ENCODE measurements at places on chromosomes 7 and 10.

GRCh38 chr7:142960955-142961512, 1.1 kb downstream of the KEL start:
- DNase-seq = peak; percentile 23

DNA sequence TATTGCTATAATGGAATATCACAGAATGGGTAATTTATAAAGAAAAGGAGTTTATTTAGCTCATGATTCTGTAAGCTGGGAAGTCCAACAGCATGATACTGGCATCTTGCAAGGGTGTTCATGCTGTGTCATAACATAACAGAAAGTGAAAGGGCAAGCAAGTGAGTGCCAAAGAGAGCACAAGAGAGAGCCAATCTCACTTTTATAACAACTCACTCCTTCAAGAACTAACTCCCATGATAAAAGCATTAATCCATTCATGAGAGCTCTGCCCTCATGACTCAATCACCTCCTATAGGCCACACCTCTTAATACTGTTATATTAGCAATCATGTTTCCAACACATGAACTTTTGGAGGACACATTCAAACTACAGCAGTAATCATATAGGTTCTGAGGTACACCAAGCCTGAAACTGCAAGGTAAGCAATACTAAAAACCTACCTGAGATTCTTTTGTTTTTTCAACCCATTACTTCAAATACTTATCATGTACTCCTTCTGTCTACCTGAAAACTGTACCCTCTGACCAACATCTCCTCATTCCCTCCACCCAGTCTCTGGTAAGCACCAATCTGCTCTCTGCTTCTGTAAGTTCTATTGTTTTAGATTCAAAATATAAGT, 219.7 kb downstream of the MTERF1 start:
- no peak for DNase-seq

GRCh38 chr7:136654406-136654805, 214.0 kb upstream of the CHRM2 start:
- no peak for DNase-seq

DNA sequence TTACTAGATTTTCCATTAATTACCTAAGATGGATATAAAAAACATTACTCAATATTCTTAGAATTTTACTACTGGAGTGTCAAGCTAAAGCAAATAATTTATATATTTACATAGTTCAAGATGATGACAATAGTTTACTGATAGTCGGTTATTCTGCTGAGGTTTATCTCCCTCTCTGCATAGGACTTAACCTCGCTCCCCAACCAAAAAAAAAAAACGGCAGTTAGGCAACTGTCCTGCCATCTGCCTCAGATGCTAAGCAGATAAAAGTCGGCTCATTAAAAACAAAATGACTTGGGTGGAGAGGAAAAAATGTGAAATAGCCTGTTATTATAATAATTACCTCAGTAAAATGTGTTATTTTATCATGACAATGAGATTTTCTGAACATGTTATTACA, 14.0 kb upstream of the ITGB8 start:
- no peak for DNase-seq

GRCh38 chr10:119619215-119619614, 22.5 kb upstream of the TIAL1 start:
- no peak for DNase-seq

GRCh38 chr10:107487284-107487683, 322.8 kb upstream of the SORCS1 start:
- DNase-seq = no peak

DNA sequence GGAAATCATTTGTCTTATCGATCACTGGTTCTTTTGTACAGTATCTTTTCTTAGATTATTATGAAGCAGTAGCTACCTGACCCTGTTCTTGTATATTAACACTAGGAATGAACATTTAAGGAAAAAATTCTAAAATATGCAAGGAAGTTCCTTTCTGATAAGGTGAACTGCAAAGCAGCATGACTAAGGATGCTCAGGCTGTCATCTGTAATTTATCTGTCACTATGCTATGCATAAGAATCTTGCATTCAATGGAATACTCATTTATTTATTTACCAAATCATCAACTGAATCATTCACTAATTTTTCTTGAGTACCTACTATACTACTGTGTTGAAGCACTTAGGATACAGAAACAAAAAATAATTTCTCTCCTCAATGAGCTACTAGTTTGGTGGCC, 5.8 kb downstream of the GSDME start:
- no peak for DNase-seq

- DNase-seq = no peak
These were observed 5.6 kb downstream of the PLEKHS1 start for GRCh38 chr10:113756940-113757543.

DNA sequence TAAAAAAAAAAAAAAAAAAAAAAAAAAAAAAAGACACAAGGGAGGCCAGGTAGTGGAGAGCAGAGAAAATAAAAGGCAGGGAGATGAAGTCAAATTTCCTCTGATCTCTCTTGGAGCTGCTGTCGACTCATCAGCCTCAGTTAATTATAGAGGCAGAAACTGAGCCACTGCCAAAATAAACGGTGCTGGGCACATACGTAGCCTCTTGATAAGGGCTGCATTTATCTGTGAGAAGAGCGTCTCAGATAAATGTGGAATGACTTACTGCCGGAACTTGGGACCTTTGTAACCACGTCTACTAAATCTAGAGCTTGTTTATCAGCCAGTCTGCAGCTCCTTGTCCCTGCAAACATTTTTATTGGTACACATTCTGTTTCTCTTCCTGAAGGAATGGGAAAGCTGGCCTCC, 162.3 kb downstream of the BAMBI start:
- no peak for DNase-seq

- DNase-seq = no peak
These were observed 36.6 kb upstream of the PRKAR2B start for GRCh38 chr7:107007892-107008287.

DNA sequence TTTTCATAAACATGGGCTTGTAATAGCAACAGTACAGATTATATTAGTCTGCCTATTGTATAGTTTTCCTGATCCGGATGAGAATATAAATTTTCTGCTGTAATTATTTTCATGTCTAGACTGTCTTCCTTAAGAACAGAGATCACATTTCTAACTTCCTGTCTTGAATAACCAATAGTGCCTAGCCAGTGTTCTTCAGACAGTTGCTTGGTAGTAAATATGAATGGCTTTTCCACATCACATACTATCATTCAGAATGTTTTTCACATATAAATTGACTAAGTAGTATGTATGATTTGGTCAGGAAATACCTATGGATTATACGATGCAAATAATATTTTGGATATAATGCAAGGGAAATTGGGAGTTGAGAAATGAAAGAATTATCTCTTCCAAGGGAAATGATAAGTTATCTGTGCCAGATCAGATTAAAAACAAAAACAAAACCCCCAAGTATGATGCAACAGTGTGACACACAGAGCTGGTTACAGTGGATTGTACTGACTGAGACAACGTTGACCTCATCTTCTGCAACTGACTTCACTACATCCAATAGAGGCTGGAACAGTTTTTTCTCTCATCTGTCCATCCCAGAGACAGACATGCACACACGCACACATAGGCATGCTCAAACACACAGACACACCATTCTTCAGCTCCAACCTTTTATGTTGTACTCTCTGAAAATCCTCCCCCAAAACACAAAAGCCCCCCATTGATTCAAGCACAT, 16.4 kb downstream of the ITGA8 start:
- no peak for DNase-seq

DNA sequence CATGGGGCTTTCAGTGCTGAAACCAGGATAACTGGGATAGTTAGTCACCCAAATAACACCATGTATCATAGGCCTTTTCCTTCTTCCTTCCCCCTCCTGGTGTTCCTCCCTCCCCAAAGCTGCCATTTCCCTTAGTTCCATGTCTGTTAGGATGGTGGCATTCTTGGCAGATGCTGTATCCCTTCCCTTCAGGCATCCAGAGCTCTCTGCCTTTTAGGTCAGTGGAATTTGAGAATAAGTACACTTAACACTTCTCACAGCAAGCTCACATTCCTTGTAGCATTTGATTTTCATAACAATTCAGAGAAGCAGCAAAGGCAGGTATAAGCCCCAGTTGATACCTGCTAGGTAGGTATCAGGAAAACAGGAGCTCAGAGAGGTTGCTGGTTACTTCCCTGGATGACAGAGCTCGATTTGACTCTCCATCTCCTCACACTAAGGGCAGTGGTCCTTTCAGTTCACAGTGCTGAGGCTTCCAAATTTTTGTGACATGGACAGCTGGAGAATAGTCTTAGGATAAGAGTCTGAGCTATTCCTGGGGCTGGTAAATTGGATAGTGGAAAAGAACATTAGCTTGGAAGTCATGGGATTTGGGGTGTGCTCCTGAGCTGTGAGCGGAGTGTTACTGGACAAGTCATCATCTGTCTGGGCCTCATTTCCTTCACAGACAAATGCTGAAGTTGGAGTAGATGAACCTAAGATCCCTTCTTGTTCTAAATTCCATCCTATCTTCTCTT, 108.7 kb upstream of the RHOBTB1 start:
- no peak for DNase-seq

GRCh38 chr10:114208351-114208750, 29.2 kb downstream of the TDRD1 start:
- no peak for DNase-seq

DNA sequence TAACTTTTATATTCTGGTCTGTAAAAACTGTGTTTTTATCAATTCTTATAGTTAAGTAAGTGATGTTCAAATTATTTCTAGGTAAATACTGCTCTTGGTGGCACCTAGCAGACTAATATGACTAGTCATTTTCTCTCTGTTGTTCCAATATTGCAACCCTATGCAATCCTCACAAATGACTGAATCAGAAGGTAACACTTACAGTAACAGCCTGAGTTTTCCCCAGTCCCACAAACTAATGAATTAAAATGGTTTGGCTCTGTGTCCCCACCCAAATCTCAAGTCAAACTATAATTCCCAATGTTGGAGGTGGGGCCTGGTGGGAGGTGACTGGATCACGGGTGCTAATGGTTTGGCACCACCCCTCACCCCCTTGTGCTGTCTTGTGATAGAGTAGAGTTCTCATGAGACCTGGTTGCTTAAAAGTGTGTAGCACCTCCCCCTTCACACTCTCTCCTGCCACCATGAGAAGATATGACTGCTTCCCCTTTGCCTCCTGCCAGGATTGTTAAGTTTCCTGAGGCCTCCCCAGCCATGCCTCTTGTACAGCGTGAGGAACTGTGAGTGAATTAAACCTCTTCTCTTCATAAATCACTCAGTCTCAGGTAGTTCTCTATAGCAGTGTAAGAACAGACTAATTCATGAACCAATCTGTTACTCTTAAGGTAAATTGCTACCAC, 43.5 kb downstream of the MTPN start:
- DNase-seq = no peak

DNA sequence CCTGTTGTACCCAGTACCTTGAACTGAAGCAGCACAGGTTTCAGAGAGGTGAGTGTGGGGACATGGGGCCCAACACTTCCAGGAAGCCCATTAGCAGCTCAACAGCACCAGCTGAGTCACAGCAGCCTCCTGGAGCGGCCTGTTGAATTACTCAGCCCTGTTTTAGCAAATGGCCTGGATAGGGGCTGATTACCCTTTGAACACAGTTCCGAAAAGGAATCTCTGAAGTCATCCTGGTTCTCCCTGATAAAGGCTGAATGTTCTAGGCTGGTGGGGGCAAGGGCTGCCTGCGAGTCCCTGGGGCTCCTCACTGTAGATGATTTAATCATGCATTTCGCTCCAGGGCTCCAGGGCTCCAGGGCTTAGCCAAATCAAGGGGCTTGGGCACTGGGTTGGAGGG, 287.5 kb downstream of the GRID1 start:
- no peak for DNase-seq

DNA sequence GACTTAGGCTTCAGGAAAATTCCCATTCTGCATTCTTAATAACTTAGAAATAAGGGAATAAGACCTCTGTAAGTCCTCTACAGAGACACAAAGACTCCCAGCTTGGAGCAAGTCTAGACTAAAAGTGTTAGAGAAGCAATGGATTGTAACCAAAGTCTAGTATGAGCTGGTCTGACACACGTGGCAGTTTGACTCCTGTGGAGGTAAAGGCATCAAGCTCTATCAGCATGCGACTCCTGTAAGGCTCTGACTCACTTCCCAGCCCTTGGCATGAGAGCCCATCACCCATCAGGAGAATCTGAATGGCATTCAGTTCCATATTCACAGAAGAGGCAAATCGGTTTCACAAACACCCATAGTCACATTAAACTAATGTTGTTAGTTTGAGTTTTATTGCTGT, 4.4 kb upstream of the VSTM4 start:
- no peak for DNase-seq

DNA sequence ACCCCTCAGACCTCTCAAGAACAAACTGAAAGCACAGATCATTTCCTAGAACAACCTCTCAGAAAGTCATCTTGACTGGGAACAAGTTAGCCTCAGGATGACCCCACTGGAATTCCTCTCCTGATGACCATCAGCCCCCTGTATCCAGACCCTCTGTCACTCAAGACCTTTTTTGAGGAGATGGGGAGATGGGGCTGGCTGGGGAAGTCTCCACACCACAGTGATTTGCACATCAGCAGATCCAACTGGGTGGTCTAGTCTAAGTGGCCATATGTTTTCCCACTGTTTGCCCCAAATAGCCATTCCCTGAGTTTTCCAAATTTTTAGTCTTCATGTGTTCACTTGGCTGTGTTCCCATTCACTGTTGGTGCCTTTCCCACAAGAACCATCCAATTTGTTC, 452.4 kb upstream of the NPVF start:
- no peak for DNase-seq

DNA sequence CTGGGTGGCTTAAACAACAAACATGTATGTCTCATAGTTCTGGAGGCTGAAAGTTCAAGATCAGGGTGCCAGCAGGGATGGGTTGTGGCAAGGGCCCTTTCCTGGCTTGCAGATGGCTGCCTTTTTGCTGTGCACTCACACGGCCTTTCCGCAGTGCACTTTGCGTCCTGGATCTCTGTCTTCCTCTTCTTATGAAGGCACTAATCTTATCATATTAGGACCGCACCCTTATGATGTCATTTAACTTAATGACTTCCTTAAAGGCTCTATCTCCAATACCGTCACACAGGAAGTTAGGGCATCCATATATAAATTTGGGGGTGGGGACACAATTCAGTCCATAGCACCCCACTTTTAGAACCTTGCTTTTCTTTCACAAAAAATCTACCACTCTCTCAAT, 255.2 kb downstream of the SNX13 start:
- no peak for DNase-seq

DNA sequence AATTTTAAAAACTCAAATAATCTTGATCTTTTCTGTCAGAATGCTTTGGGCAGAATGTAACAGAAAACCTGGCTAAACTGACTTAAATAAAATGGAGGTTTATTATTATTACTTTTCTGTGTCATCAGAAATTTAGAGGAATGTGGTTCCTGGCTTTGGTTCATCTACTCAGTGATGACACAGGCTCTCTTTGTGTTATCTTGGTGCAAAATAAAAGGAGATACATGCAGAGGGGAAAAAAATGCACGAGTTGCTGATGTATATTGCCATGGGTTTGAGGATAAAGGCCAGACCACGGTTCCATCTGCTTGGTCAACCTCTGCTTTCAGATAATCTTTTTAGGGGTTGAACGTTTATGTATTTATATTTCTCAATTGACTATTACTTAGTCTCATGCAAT, 181.4 kb downstream of the SUGCT start:
- DNase-seq = no peak

DNA sequence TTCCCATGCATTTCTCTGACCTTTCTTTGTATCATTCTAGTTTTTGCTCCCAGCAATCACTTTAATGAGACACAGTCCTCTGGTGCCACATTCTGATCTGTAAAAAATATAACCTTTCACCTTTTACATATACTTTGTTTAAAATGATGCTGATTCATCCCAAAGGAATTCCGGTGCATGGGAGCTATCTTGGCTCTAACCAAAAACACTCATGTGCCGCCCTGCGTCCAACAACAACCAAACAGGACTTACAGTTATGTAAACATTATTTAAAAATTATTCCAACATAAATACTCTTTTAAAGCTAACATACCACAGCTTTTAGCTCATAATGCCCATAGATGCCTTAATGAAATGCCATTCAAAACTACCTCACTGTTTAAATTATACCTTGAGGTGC, 7.7 kb upstream of the OPALIN start:
- DNase-seq = no peak

Measured in WTC11 (cell line).